Foreskin fibroblast (primary cell): ENCODE measurements at places on chromosomes 6 and 20.

GRCh38 chr20:35643045-35643444, 21.7 kb downstream of the CPNE1 start:
- no peak for DNase-seq

- DNase-seq, result no peak
These were observed 282.7 kb downstream of the NRN1 start for GRCh38 chr6:5723841-5724691.

DNA sequence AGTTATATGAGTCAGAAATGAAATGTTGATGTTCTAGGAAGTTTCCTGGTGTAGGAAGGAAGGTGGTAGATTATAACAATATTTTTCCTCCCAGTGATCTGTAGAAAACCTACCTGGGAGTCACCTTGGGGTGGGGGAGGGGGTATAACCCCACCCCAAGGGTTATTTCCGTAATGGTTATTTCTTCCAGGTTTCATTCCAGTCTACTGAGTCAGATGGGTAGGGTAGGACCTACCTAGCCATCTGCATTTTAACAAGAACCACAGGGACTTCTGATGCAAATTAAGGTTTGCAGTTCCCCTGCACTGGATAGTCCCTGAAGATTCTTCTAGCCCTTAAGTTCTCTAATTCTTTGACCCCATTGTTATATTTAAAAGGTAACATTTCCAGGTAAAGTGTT, 88.9 kb downstream of the ARMC2 start:
- no peak for DNase-seq

DNA sequence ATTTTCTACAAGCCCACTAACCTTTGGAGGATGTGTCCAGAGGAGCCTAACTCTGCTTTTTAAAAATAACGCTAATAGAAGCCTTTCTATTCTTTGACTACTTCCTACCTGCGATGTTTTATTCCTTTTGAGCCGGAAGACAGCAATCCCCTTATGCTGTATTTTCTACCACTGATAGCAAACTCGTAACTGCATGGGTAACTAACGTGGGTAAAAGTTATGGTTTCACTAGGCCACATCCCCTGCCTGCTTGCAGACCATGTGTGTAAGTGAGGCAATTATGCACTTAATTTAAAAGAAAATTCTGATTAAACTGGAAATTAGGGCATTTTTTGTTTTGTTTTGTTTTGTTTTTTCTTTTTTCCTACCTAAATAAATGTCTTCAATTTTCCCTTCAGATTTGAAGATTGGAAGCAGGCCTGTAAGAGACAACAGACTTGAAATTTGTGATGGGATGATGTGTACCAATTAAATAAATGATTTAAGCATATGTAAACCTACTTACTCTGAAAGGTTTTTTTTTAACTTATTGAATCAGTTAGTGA, 931 bp downstream of the UFL1 start:
- peak; percentile 2 for DNase-seq

DNA sequence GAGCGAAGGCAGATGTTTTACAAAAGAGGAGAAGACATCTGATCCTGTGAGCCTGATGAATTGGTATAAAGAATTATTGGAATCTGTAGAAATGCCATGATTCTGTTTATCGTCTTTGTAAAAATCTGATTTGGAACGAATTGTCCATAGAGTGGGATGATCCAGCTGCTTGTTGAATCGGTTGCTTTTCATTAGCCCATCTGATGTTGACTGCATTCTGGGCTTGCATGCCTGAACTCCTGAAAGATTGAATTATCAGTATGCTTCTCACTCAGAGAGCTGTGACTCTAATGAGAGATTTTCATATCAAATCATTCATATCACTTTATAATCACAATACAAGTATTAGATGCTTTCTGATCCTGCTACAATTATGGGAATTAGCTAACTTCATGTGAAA, 100.6 kb downstream of the KLHL32 start:
- DNase-seq, result no peak

- no peak for DNase-seq
These were observed 292.6 kb upstream of the SPTLC3 start for GRCh38 chr20:12715991-12716680.

DNA sequence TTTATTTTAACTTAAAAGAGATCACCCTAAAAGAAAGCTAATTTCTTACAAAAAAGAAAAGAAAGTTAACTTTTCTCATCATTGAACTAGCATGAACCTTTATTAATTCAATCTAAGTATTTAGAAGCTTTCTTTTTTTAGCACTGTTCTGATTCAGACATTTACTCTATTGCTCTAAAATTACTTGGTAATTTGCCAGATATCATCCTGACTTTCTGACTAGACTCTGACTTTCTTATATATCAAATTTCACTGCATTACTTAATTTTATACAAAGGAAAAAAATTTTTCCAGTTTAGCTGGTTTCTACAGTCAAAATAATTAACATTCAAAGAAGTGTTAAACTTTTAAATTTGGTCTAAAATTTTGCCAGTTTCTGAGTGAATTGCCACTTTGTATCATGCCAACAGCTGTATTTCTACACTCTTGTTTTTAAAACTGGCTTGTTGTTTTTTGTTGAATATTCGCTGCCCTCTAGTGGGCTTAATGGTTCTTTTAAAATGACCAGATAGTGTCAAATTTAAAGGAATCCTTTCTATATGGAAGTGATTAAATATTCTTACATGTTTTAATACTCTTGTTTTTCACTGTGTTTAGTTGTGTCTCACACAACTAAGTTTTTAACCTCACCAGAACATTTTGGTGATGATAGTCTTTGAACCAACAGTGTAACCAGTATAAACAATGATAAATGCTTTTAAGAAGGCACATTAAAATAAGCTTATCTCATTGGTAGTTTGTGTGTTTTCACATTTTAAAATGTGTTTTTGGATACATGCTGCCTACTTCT, 102.0 kb downstream of the POPDC3 start:
- DNase-seq, result peak; percentile 71

- no peak for DNase-seq
These were observed 100.5 kb upstream of the HMGCLL1 start for GRCh38 chr6:55679503-55679902.

DNA sequence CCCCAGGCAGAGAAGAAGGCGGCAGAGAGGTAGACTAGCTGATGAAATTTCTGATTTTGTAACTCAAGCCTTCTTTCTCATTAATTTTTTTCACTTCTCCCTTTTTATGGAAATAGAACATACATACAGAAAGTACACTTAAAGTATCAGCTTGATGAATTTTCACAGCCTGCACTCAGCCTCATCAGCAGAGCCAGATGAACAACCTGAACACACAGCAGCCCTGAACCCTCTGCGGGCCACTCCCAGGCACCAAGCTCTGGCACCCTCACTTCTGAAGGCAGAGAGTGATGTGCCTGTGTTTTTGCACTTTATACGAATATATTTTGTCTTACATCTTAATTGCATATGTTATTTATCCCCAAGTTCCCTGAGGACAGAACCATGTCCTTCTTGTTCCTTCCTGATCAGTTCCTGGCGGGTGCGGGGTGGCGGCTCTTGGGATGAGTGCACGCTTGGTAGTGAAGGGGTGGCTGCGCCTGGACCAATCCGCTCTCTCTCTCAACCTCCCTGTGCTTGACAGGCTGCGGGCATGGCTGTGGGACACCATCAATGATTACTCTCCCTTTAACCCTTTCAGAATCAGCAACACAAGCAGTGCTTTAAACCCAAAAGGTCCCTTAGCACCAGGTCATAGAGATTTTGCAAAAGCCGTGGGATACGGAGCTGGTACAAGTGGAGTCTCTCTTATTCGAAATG, 34.8 kb upstream of the AFDN start:
- no peak for DNase-seq

- no peak for DNase-seq
These were observed 11.3 kb upstream of the CCNC start for GRCh38 chr6:99579781-99580180.

DNA sequence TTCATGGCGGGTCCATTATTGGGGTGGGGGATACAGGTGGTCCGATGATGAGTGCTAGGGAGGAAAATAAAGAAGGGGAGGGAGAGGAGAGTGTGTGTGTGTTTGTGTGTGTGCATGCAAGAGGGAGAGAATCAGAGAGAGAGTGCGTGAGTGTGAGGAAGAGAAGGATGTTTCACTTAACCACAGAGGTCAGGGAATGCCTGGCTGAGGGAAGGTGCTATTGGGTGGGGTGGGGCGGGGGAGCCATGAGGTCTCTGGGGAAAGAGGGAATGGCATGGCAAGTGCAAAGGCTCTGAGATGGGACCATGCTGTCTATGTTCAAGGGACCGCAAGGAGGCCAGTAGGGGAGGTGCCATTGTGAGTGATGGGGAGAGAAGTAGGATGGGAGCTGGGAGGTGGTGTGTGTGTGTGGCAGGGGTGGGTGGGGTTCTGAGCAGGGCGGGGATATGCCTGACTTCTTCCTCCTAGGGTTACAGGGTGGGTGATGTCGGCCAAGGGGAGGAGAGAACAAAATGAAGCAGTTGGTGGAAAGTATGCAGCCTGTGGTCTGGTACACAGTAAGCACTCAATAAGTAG, 23.0 kb downstream of the CEBPB start:
- DNase-seq, result no peak

DNA sequence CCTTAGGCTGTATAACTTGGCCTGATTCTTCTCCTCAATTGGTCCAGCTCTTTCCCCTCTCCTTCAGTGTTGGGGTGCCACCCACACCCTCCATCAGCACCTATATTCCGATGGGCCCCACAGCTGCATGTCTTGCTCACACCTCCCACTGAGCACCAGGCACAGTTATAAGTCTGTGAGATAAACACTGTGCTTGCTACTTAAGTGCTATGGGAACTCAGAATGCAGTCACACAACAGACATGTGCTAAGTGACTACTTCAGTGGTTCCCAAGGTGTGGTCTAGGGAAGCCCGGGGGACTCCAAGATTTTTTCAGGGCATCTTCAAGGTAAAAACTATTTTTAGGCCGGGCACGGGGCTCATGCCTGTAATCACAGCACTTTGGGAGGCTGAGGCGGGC, 7.3 kb downstream of the ZC3H12D start:
- no peak for DNase-seq

GRCh38 chr6:12548526-12548925, 168.0 kb upstream of the PHACTR1 start:
- DNase-seq, result peak; percentile 28

DNA sequence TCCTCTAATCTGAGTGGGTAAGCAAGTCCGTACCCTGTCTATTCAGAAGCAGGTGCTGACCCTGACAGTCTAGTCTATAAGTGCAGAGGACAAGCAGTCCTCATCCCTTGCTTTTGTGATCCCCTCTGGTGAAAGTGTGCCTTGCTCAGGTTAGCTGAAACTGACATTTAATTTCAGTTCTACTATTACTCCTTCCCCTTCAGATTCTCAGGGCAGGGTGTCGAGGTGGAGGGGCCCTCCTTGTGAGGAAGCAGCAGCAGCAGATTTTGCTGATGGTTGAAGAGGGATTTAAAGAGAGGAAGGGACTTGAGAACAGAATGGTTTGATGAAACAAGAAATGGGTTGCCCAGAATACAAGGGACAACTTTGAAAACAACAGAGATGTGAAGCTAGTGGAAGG, 309.3 kb downstream of the CLIC5 start:
- DNase-seq, result no peak

- DNase-seq, result no peak
These were observed 28.1 kb downstream of the NRSN1 start for GRCh38 chr6:24154121-24154520.

- no peak for DNase-seq
These were observed 11.1 kb downstream of the BTN2A1 start for GRCh38 chr6:26468829-26469228.

- peak; percentile 67 for DNase-seq
These were observed 281.9 kb upstream of the RNF24 start for GRCh38 chr20:4297127-4297826.

DNA sequence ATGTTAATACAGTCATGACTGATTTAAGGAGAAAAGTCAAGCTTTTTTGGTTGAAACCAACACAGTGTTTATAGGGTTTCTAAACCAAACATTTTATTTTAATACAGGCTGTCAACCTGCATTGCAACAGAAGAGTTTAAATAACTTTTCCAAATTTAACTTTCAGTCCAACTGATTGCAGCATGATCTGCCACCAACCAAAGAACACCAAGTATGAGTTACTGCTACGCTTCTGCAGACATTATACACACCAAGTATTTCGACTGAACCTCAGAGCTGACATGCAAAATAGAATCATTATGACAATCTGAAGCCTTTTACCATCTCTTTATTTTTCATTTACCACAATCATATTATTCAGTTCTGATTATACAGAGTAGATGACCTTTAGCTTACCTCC, 151.2 kb upstream of the DST start:
- no peak for DNase-seq

DNA sequence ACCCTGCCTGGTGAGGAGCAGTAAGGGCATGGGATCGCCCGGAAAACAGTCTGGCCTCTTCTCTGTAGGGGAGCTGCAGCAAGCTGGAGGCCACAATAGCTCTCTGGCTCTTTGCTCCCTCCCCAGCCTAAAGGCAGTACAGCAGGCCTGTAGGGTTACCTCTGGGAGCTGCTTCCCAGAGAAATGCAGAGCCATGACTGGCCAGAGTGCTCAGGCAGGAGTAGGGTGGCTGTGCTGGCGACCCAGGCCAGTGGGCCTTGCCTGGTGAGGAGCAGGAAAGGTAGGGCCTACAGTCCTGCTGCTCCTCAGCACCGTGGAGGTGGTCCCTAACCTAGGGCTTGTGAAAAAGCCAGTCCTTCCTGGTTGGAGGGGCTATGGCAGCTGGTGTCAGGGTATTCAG, 129.9 kb upstream of the CHD6 start:
- DNase-seq, result no peak

- peak; percentile 63 for DNase-seq
These were observed 69.3 kb upstream of the SYNJ2 start for GRCh38 chr6:157912326-157912725.
